ENCODE measurements at places on chromosomes 1 and 21.

- DNase-seq = no peak
These were observed 487.3 kb upstream of the PTBP2 start for GRCh38 chr1:96234299-96234698.

DNA sequence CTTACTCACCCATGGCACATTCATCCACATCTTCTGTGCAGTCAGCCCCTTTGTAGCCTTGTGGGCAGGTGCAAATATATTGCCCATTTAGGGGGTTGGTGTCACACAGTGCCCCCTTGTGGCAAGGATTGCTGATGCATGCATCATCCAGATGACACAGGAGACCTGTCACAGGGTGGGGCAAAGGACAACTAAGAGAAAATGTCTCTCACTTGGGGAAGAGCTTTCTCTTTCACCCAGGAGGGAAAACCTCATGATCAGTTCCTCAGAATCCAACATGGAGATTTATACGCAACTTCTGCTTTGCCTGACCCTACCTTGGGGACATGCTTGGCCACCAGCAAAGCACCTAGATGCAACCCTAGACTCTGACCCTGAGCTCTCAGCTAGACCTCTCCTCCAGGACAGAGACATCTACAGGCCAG lies 71.8 kb upstream of the ADAM30 start:
- peak; percentile 58 for DNase-seq

- DNase-seq = no peak
These were observed 11.4 kb upstream of the ZSCAN20 start for GRCh38 chr1:33460947-33461629.

GRCh38 chr1:177091040-177091439 lies 73.5 kb downstream of the ASTN1 start:
- DNase-seq = no peak

GRCh38 chr1:63592536-63593302 lies 492 bp upstream of the PGM1 start:
- no peak for DNase-seq

- DNase-seq = no peak
These were observed 86.9 kb upstream of the KCNE2 start for GRCh38 chr21:34276711-34277425.

DNA sequence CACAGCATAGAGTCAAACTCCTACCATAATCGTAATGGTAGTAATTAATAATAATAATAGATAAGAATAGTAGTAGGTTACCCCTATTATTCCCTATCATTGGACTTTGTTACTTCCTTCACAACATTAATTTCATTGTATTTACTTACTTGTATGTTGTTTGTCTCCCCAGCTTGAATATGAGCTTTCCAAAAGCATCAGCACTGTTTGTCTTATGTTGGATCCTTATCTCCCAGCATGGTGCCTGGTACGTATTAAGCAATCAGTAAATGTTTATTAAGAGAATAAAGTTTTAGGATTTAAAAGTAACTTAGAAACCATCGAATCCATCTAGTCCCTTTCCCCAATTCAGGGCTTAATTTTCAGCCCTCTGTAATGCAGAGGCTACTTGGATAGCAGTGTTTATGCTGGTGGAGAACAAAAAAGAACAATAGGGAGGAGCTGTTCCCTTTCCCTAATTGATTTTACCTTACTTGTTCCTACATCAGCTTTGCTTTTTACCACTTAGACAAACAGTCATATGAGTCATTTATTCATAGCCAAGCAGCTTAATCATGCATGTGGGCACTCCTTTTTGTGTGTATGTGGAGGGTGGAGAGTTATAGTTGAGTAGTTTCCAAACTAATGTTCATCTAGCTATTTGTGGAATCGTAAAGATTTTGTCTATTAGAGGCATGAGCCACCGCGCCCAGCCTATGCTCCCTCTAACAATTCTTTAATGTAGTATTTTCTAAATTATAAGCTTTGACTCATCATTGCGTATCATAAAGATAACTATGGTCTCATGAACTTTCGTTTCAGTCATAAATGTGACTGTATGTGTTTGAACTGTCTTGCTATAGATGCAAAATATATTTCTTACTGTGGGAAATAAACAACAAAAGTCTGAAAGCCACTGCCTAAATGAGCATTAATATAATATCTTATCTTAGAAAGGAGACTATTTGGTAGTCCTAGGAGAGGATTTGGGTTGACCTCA lies 20.9 kb upstream of the DR1 start:
- DNase-seq = no peak

DNA sequence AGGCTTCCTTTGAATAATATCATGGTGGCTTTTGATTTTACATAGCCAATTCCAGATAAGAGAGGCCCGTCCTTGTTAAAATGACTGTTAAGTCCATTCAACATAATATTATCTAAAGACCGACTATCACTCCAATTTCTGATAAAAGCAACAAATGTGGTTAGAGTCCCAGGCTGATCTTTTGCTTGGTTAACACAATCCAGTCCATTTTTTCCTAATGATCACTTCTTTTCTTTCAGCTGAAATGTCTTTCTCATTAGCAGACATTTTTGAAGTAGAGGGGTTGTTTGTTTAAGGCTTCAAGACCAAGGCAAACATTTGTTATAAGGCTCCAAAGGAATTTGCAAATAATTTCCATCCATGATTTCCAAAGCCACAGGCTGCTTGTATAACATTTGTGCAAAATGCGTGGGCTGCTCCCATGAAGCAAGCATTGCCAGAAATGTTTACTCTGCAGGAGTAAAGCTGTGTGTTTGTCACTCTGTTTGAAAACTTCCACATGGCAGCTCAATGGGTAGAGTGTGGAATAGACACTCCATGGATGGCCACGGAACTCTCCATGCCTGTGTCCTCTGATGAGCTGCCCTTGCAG lies 111.5 kb downstream of the PSMG1 start:
- DNase-seq = no peak

- no peak for DNase-seq
These were observed 34.0 kb upstream of the BEND5 start for GRCh38 chr1:48810740-48811139.

Measured in D341Med (cell line).